ENCODE measurements at places on chromosomes 7 and 10.

- DNase-seq, result no peak
Observed at GRCh38 chr7:141156407-141156806, 82.5 kb downstream of the TMEM178B start.

DNA sequence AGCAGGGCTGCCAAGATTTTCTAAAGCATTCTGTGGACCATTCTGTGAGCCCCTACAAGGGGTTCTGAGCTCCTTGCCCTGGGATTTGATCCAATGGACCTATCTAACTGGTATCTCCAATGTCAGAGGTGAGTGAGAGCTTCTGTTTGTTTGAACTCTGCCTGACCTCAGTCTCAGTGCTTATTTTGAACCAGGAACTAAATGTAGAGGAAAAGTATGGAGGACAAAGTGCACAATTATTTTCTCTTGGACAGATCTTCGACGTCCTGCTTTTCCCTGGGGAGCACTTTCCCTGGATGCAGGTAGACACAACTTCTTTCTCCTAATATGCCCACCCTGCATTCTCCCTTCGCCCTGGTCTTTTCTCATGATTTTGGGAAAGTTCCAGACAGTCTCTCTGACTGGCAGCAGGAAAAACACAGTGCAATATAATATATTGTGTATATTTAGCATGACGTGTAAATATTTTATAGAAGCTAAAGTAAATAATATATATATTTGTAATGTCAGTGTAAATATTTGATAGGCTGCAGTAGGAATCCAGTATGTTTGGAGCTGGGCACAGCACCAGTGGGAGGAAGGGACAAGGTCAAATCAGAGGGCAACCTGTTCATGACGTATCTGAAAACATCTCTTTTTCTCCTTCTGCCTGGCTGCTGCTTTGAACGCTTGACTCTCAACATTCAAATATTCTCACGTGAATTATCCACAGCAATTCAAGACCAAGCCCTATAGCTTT is 184.0 kb upstream of the LYZL1 start:
- no peak for DNase-seq

DNA sequence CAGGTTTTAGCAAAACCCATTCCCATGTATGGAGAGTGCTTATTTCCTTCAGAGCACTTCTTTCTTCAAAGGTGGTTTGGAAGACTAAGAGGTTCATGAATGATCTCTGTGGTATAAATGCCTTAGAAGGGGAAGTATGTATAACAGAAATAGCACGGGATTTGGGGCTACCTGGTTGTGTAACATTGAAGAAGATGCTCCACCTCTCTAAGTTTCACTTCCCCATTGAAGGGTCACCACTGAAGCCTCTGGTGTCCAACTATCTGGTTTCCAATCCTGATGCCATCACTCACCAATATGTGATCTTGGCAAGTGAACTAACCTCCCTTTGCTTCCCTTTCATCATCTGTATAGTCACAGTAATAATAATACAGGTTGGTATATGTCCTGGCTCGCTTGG is 37.2 kb downstream of the CYCS start:
- no peak for DNase-seq

- no peak for DNase-seq
Observed at GRCh38 chr7:5774136-5774535, 7.3 kb downstream of the RNF216 start.

- DNase-seq, result no peak
Observed at GRCh38 chr7:113562801-113563200, 356.0 kb downstream of the PPP1R3A start.

GRCh38 chr7:116707289-116707688 is 35.3 kb downstream of the MET start:
- DNase-seq, result no peak

DNA sequence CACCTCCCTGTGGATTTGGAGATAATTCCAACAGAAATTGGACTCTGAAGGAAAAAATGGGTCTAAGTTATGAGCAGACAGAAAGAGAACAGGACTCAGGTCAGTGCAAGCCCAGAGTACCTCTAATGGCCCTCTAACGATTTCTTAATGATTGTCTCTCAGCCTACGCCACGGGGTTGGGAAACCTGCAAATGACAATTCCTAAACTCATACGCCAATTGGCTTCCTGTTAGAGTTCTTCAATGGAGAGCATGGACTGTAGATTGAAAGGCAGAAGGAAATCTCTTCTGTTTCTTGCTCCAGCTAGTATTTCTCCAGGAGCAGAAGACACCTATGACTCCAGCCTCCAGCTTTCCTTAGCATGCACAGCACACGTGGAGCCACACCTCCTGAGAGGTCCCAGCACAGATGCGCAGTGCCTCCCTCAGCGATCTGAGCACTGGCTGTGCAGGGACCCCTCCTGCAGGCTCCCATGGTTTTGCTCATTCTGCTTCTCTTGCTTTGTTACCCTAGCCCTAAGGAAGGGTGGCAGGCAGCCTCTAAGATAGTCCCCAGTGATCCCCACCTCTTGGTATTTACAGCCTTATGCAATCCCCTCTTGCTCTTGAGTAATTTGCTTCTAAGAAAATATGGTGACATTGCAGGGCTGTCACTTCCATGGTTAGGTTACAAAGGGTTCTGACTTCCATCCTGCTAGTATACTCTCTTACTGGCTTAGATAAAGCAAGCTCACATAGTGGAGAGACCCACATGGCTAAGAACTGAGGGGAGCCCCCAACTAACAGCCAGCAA is 30.1 kb downstream of the DENND11 start:
- DNase-seq, result no peak

GRCh38 chr7:92043637-92044036 is 90.6 kb downstream of the CYP51A1 start:
- DNase-seq, result no peak

DNA sequence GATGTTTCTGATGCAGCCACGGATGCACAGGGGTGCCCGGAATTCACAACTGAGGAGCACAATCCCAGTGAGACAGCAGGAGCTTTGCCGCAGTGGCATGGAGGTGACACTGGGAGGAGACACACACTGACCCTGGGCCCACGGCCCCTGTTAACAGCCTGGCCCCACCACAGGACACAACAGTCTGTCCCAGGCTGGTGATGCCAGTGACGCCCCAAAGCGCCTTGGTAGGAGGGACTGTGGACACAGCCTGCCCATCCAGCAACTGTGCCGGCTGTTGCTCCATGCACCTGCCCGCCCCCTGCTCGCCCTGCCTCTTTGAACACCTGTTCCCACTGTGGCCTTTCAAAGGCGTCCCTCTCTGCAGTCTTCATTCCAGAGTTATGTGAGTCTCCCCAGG is 49.8 kb downstream of the KLF6 start:
- DNase-seq, result no peak
